Left lung (tissue), 14 donors: ENCODE measurements at places on chromosomes 4 and X. TPM values are rescaled to one million over a fixed set of nuclear protein-coding genes. Genes with fewer than 3 reads are reported as not detected.

DNA sequence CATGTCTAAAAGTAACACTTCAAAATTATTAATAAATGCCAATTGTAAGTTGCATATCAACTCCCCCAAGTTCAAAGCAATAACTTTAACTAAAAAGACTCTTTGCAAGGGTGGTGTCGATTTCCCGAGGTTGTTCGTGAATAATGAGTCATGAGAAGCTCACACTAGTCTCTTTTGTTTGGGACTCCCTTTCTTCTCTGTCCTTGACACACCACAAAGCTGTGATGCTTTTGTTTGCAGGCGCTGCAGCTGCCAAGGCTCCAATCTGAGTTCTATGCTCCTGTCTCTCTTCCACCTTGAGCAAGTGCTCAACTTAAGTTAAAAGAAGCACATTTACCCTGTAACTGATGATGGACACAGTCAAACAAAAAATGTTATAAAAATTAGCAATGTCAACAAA, 65.9 kb downstream of the FAT1 start:
- no peaks in the 10 kb centered on the region for H3K27me3 ChIP-seq
- H3K4me3 ChIP-seq: no peak overlapping the region
- H3K36me3 ChIP-seq: no peaks in the 10 kb centered on the region
- H3K27ac ChIP-seq: no peak overlapping the region
- no peak for DNase-seq
- H3K4me1 ChIP-seq: no peaks in the 10 kb centered on the region

DNA sequence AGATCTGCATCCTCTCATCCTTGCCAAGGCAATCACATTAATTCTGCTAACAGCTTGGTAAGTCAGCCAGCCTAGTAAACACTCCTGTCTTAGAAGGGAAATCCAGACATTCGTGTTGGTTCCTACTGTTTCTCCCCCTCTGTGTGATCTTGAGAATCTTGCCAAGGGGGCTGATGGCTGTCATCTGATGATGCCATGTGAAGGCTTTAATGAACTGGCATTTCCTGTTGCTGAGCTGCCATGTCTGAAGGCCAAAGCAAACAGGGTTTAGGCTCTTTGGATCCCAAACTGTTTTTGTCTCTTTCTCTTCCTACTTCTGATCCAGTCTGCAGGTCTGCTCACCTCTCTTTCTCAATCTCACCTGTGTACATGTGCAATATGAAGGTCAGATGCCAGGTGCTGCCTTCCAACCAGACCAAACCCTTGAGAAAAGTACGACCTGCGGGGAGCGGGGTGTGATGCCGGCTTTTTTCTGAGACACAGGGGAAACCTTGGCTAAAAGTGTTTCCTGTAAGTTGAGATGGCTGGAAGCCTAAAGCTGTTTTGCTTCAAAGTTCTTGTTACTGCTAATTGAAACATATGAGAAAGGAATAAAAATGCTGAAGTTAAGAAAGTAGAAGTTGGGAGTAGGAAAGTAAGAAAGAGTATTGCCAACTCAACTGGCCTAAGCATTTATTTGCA, 532.9 kb downstream of the ANKRD50 start:
- DNase-seq: no peak
- H3K4me1 ChIP-seq: no peaks in the 10 kb centered on the region
- H3K36me3 ChIP-seq: no peaks in the 10 kb centered on the region

GRCh38 chrX:121032531-121032930, 14.9 kb upstream of the GLUD2 start:
- no peak for DNase-seq
- H3K27me3 ChIP-seq: no peaks in the 10 kb centered on the region
- no peak overlapping the region for H3K4me3 ChIP-seq

DNA sequence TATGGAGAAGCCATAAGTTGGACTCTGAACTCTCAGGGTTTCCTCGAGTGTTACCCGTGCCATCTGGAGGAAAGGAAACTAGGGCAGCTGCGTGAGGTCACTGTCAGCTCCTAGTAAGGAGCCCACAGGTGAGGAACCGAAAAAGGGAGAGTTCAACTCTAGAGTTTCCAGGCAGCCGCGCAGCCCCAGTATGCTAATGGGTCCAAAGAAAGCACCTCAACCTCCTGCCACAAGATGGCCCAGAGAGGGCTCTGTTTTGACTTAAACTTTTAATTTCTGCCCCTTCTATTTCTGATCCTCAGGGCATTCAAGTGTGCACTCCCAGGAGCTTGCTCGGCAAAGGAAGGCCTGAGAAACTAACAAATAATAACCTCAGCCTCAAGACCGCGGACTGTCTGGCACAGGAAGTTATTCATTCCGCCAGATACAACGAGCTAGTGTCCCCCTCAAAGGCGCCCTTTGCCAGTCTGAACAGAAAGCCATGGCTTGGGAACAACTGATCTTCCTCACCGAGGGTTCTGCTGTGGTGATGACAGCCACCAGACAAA, 13.9 kb downstream of the SCARB2 start:
- H3K27me3 ChIP-seq: no peaks in the 10 kb centered on the region
- H3K4me1 ChIP-seq: peaks cover 97% of the 10 kb centered on the region
- DNase-seq: no peak
- peaks cover 9% of the 10 kb centered on the region for H3K36me3 ChIP-seq

The ZCCHC18 gene
- 0.42 TPM for total RNA-seq

DNA sequence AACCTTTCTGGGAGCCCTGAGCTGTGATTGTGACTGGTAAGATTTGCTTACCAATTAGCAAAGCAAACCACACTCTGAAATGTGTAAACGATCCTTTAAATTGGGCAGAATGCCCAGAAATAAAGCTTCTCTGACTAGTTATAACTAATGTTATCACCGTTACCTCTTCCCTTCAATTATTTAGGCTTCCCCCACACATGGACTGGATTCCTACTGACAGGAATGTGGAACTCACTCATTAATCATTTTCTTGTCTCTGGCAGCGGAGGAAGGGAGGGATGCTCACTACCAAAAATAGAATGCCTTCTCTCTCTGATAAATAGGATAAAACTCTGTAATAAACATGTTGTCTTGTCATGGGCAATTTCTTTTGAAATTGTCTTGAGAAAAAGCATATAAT, 25.3 kb upstream of the NWD2 start:
- H3K4me3 ChIP-seq: no peak overlapping the region
- H3K4me1 ChIP-seq: no peaks in the 10 kb centered on the region
- no peaks in the 10 kb centered on the region for H3K27me3 ChIP-seq
- H3K36me3 ChIP-seq: no peaks in the 10 kb centered on the region

DNA sequence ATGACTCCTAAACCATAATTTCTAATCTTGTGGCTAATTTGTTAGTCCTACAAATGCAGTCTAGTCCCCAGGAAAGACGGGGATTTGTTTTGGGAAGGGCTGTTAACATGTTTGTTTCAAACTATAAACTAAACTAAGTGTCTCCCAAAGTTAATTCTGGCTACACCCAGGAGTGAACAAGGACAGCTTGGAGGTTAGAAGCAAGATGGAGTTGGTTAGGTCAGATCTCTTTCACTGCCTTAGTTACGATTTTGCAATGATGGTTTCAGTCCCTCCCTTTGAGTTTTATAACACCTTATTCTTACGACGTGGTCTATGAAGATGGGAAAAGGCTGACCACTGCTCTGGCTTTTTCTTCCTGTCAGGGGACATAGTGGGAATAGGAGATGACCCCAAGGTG, 27.0 kb upstream of the IL2 start:
- no peaks in the 10 kb centered on the region for H3K36me3 ChIP-seq
- no peaks in the 10 kb centered on the region for H3K27me3 ChIP-seq
- H3K4me1 ChIP-seq: no peaks in the 10 kb centered on the region
- H3K27ac ChIP-seq: no peak overlapping the region
